Upper lobe of left lung (tissue), 6 donors: ENCODE measurements at places on chromosomes 16 and 17.
A peak's percentile ranks its signal among the peaks of the same experiment; 100 is the strongest.

- no peak for DNase-seq
Measured at GRCh38 chr17:74165797-74166365, 37.6 kb upstream of the RPL38 start.

GRCh38 chr17:7588553-7589203 is 1.2 kb downstream of the SOX15 start:
- DNase-seq, result peak; percentile 75

- no peak for DNase-seq
Measured at GRCh38 chr17:64177311-64178010, 47.5 kb upstream of the ERN1 start.

DNA sequence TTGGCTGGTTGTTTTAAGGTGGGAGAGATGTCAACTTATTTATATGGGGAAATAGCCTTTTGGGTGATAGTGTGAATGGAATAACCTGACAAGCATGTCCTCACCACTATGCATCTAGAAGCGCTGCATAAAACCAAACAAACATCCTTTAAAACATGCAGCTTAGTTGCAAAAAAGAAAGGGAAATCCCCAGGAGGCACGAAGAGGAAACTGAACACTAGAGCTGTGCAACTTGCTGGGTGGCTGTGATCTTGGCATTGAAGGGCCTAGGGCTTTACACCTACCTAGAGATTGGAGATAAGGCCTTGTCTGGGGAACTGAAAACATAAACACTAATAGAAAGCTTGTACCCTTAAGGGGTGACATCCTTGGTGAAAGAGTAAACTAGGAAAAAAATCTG is 7.3 kb downstream of the C16orf54 start:
- no peak for DNase-seq

DNA sequence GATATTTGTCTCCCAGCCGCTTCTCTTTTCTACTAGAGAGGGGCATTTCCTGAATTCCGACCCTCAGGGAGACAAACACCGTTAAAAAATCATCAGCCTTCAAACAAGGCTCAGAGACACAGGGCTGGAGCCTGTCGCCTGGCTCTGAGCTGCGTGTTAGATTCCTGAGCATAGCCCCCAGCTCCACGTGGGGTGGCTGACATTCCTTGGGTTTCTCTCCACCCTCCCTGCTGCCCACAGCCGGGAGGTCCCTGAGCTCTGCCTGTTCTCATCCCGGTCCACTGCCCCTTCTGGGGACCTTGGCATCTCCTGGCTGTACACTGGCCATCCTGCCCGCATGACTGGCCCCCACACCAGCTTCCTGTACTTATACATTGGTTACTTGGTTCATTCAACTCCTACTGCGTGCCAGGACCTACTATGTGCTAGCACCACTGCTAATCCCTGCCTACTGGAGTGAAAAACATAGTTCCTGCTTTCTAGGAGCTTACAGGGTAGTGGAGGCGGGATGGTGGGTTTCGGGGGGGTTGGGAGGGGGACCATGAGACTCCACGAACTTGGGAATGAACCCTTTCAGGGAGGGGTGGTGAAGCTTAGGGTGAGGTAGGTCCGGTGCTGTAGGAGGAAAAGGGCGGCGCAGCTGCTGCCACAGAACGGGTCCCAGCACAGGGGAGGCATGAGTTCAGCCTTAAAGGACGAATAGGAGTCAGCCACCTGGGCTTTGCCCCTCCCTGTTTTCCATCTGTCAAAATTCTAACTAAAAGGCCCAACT is 52.1 kb upstream of the TMEM132E start:
- DNase-seq, result no peak

GRCh38 chr17:39652587-39653315 is 12.4 kb upstream of the TCAP start:
- no peak for DNase-seq

DNA sequence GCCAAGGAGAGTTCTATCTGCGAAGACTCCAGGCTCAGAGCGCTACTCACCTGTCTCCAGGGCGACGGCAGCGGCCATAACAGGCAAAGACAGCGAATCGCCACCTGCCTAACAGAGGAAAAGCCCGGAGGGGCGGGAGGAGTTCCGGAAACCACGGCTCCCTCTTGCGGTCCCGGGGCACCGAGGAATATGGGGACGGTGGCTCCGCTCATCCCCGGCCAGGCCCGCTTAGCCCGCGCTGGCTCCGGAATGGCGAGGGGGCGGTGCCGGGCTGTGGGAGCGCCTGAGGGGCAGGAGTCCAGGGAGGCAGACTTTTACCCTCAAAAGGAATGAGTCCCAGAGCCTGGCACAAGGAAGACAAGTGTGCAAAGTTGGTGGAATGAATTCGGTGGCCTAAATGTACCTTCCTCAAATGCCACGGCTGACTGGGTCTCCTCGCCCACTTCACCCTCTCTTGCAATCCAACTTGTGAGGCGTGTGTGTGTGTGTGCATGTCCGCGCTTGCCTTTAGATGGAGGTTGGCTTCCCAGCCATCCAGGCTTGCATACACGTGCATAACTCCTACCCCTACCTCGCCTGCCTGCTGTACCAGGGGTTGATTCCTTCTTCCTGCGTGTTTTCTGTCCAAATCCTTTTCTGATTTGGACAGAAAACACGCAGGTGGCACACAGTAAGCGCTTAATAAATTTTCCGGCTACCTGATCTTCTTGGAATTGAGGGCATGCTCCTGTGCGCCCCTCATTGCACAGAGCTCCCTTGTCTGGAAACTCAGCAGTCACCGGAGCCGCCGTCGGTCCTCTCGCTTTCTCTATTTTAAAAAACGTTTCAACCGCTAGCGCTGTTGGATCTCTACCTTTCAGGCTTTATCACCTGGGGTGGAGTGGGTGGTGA is 3.5 kb downstream of the C17orf100 start:
- DNase-seq, result no peak

DNA sequence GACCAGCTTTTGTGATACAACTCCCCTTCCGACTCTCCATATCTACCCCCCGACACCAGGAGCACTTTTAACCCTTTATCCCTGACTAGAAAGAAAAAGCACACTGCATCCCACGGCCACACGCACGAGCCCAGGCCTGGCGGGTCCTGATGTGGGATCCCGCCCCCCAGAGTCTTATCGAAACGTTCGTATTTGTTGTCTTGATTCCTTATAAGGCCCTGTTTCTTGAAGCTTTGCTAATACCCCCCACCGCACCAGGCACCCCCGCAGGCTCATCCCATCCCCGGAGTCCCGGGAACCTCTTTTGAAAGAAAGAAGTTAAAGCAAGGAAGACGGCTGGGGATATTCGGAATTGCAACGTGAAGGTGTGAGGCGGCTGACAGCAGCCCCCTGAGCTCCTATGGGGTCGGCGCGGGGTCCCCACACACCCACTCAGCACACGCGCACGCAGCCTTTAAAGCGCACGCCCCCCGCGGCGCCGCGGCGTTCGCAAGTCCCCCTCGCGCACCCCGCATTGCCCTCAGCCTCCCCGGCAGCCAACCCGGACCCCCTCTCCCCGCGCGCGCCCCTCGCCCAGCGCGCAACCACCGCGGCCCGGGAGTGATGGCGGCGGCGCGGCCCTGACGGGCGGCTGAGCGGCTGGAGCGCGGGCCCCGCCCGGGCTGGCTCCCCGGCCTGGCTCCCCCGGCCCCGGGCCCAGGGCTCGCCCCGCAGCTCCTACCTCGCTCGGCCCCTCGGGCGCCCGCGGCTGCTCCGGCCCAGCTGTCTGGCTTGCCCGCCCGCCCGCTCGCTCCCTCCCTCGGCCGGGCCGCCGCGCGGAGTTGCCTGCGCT is 448 bp downstream of the STAT5B start:
- peak; percentile 25 for DNase-seq

- no peak for DNase-seq
Measured at GRCh38 chr16:88289968-88290401, 92.8 kb upstream of the ZNF469 start.

GRCh38 chr16:17416461-17417311 is 54.1 kb downstream of the XYLT1 start:
- no peak for DNase-seq

DNA sequence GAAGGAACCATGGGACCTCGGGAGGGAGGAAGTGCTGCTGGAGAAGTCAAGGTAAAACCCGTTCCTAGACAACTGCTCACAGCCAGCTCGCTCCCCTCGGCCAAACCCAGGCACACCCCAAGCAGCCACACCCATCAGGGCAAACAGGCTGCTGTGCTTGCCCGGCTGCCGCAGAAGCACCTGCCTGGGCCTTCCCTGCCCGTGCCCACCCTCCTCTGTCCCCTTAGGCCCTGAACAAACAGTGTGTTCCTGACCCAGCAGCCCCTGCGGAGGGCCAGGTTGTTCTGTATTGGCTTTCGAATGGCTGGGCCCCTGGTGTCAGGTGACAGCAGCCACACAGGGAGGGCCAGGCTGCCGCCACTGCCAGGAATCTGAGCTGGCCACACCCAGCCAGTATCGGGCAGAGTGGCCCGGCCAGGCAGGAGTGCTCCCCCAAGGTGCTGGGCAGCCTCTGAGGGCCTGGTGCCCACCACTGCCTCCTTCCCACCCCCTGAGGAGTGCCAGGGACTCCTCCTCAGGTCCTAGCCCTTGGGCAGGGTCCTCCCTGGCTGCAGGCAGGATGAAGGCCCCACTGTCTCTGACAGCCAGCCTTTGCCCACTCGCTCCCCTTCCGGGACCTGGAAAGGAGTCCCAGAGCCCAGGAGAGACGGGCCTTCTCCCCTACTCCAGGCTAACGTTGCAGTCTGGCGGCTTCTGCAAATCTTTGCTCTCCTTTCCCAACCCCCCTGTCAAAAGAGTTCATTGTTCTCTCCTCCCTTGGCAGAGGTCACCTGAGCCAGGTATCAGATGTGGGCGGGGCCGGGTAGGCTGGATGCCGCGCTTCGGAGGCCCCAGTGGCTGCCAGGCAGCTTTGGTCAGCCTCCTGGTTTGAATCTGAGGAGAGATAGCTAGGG is 24.0 kb downstream of the LLGL2 start:
- DNase-seq, result peak; percentile 88

DNA sequence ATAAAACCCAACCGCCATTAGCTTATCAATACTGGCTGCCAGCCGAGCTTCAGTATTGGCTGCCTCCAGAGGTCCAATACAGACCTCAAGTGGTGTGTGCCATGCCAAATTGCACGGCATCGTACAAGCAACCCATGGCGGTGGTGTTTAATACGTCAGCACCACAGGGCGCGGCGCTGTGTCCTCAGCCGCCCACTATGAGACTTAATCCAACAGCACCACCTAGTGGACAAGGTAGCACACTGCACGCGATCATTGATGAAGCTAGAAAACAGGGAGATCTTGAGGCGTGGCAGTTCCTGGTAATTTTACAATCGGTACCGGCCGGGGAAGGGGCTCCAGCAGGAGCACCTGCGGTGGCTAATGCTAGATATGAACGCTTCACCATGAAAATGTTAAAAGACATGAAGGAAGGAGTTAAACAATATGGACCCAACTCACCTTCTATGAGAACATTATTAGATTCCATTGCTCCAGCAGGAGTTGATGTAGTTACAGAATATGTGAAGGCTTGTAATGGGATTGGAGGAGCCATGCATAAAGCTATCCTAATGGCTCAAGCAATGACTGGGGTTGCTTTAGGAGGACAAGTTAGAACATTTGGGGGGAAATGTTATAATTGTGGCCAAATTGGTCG is 15.4 kb downstream of the FLYWCH1 start:
- DNase-seq, result peak; percentile 92

DNA sequence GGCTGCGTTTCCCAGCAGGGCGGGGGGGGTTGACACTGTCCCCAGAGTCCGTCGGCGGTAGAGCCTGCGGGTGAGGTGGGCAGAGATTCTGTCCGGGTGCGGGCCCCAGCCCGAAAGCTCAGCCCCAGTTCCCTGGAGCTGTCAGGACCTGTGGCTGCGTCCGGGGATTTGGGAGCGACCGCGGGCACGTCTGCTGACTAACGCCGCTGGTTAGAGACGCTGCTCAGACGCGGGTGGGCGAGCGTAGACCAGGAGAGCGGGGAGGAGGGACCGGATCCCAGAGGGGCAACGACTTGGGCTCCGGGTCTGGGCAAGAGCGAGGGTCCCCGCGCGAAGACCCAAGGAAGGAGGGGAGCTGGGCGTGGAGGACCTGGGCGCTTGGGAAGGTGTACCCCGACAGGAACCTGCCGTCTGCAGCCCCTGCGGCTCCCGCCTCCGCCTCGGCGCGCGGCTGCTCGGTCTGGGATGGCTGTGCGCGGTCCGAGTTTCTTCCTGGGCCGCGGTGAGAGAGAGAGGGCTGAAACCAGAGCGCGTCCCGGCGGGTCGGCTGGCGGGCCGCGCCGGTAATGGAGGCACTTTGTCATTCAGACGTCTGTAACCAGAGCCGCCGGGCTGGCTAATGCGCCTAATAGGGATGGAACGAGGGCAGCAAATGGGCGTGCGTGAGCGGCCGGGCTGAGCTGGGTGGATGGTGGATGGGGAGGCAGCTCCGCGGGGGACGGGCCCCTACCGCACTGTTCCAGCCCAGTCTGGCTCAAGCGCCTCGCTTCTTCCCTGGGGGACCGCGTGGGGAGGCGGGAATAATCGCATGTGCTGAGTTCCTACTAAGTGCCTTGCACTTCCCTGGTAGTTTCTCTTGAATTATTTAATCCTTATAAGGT is 2.3 kb downstream of the NGFR start:
- no peak for DNase-seq

DNA sequence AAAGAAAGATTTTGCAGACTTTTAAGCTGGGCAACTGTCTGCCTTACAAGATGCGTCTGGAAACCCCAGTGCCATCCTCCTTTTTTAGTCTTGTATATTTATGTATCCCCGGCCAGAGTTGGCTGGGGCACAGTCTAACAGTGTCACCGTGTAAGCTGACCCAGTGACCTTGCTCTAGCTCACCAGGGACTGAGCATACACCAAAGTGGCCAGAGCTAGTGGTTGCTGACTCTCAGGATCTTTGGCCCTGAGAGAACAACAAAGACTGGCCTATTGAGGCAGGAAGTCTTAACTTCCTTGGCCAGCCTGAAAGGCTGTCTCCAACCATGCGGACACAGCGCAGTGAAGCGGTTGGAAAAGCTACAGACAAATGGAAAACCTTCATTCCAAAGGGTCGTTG is 745.2 kb downstream of the WWOX start:
- no peak for DNase-seq
